Activated T-helper 17 cell treated with anti-CD3 and anti-CD28 coated beads, Interleukin-2, amount 50 U/mL, for 72 hours (primary cell): ENCODE measurements at places on chromosomes 16 and 17. TPM values are rescaled to one million over a fixed set of nuclear protein-coding genes. Genes with fewer than 3 reads are reported as not detected.

The GLYR1 gene
- total RNA-seq = 97.2 TPM

The TBC1D3K gene
- not detected for total RNA-seq

DNA sequence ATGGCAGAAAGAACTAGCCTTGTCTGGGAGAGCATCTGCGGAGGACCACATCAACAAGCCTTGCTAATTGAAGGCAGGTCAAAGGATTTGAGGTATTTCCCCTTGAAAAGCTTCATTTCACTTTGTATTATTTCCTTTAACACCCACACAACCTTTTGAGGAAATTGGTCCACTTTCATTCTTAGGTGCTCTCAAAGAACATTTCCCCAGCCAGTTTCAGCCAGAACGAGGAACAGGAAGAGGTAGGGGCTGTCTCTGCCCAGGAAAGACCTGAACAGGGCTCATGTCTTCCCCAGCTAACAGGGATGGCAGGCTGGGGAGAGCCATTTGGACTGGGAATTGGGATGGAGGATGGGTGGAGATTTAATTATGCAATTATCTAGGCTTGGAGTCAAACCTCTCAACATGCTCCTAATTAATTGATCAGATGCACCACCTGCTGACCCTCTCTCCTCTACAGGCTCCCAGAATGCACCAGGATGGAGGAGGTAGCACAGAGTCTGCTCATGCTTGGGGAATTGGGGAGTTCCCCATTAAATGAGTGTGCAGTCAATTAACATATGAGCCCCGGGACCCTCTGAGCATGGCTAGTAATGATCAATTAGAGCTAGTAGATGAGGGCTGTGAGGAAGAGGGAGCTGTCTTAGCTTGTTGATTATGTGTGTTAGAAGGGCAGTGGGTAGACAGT, 84.6 kb downstream of the GP2 start:
- ATAC-seq = no peak

GRCh38 chr16:14559809-14560241, 70.2 kb downstream of the PARN start:
- peak; percentile 47 for ATAC-seq

DNA sequence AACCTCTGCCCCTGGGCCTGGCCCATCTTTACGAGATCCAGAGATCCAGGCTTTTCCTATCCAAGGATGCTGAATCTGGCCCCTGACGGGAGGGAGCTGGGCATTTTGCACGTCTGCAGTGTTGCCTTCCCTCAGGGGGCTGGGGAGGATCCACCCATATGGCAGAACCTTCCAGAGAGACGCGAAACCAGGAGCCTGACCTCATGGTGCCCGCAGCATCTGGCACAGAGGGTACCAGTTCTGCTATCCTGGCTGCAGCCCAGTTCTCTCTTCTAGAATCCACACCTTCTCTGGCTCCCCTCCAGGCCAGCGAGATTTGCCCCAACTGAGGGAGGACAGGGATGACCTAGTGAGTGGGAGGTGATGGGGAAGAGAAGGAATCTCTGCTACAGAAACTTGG, 20.5 kb upstream of the ZNF652 start:
- no peak for ATAC-seq

DNA sequence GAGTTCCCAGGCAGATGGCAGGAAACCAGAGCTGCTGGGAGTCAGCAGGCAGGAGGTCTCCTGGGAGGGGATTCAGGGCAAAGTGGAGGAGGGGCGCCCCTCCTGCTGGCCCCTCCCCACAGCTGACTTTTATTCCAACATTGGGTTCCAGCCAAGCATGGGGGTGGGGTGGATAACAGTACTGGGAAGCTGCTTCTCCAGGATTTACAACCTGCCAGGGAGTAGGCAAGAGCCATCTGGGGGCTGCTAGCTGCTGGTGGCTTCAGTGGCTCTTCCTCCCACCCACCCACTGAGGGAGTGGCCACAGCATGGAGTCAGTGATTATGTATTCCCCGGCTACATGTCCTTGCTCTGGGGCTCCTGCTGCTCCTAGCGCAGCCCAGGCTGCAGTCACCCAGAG, 36.8 kb downstream of the TMEM132E start:
- no peak for ATAC-seq

DNA sequence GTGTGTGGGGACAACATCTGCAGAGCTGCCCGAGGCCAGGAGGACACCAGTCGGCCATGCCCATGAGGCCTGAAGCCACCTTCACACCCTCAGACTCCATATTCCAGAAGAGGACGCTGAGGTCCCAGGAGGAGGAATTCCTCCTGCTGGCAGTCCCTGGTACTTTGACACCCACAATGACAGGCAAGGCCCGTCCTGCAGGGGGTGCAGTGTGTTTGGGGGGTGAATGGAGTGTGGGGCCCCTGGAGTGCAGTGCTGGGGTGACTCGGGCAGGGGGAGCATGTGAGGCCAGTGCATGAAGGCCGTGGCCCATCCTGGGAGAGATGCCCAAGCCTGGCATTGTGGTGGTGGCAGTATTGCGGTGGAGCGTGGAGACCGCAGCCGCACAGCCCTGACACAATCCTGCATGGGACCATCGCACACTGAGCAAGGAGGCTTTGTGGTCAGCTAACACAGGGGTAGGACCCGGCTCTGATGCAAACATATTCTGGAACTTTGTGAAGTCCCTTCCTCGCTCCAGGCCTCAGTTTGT, 52.2 kb downstream of the ZDHHC7 start:
- no peak for ATAC-seq

DNA sequence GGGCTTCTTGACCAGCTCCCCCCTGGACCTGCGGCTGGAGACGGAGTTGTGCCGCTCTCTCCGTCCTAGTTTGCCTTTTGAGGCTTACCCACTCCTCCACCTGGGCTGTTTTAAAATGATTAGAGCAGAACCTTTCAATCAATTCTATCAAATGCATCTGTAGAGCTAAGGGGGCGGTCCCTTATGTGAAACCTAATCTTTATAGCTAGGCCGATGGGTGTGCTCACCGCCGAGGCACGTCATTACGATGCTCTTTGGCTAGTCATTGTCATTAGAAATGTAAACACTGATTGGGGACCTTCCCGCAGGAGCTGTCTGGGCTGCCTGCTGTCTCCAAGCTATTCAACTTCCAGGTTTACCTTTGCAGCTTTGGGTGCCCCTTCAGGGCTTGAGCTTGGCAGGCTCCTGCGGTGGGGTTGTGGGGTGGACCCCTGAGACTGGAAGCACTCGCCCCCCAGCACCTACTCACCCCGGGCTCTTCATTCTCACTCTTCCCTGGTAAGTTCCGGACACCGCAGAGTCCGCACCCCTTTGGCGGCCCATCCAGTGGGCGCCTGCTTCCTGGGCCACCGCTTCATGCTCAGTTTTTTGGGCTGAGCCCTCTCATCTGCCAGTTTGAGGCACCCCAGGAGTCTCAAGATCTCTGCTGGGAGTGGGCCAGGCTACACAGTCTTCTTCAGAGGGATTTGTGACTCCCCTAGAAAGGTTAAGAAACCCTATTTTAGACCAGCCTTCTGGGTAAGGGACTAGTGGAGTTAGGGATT, 20.9 kb upstream of the IL17C start:
- no peak for ATAC-seq

The SHISA9 gene
- total RNA-seq = 0.24 TPM

DNA sequence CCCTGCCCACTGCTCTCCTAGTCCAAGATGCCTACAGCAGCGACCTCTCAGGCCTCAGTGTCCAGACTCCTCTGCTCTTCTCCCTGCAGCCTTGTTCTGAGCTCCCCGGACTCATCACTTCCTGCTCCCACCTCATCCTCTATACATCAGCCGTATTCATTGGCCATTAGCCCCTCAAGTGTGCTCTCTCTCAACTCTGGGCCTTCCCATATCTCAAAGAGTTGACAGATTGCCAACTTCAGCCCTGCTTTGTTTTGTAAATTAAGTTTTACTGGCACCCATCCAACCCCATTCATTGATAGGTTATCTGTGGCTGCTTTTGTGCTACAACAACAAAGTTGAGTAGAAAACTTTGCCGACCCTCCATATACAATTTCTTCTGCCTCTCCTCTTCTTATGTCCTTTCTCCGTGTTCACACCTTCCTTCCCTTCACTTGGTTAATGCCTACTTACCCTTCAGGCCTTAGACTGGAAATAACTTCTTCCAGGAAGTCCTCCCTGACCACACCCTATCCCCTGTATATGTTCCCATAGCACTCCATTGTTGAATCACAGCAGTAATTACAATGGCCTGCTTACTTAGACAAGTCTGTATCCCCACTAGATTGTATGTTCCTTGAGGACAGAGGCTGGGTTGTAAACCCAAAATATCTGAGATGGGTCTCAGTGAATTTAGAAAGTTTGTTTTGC, 63.4 kb upstream of the TANC2 start:
- no peak for ATAC-seq

GRCh38 chr17:63029541-63029940, 63.5 kb downstream of the TANC2 start:
- no peak for ATAC-seq

The GOSR1 gene
- 45.2 TPM for total RNA-seq

GRCh38 chr17:38914741-38915638, 10.4 kb upstream of the LASP1NB start:
- ATAC-seq = no peak

The CHTF18 gene
- 87.1 TPM for total RNA-seq

- no peak for ATAC-seq
Observed at GRCh38 chr17:66287911-66288310, 14.5 kb upstream of the PRKCA start.

- ATAC-seq = no peak
Observed at GRCh38 chr16:88697831-88698615, 8.2 kb downstream of the RNF166 start.

DNA sequence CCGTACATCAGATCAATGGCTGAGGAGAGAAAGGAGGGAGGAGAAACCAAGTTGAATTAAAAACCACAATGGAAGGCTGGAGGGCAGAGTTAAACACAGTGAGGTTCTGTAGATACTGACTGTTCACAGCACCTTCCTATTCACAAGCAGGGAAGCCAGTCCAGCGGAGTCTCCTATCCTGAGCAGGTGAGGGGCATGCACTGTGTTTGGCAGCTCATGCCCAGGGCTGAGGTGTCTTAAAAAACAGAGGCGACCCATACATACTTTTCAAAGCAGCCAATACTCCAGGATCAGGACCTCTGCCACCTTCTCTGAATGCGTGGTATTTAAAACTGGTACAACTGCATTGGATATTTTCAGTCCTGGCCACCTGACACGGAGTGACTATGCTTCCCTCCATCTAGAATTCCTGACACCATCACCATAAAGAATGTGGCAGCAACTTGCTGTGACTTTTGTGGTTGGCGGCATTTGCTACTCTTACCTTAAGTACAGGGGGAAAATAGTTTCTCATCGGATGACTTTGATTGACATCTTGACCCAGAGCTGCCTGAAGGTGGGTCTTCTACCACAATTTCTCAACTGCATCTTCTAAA, 21.5 kb downstream of the USP22 start:
- no peak for ATAC-seq

The SNAI3 gene
- total RNA-seq = 6.7 TPM

The SGCA gene
- not detected for total RNA-seq

DNA sequence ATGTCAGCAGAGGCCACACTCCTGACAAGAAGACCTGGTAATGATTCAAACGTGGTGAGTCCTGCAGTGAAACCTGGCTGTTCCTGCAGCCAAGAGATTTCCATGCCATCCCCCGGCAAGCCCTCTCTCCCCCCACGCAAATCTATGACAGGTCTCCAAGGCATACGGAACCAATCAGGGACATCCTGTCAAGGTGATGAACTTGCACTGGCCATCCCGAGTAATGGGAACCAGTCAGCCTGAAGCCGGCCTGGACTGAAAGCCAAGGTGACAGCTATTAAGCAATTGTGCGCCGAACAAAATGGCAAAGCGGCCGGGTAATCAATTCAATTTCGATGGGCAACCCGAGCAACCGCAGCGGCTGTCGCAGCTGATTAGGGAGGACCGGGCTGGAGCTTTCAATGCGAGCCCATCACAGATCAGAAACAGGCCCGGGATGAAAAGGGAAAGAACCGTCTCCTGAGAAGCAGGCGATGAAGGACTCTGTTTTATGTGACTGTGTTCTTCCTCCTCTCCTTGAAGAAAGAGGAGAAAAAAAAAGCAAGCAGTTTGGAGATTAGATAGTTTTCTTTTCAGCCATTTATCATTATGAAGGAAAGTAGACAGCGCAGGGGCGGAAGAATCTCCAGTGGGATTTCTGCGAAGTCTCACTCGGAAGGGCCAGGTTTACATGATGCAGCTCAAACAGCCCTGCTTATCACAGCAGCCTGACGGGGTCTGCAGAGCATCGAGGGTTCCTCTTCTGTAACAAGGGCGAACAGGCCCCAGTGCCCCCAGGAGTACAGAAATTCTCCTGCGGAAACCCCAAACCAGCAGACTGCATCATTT, 35.2 kb downstream of the TBX4 start:
- no peak for ATAC-seq

DNA sequence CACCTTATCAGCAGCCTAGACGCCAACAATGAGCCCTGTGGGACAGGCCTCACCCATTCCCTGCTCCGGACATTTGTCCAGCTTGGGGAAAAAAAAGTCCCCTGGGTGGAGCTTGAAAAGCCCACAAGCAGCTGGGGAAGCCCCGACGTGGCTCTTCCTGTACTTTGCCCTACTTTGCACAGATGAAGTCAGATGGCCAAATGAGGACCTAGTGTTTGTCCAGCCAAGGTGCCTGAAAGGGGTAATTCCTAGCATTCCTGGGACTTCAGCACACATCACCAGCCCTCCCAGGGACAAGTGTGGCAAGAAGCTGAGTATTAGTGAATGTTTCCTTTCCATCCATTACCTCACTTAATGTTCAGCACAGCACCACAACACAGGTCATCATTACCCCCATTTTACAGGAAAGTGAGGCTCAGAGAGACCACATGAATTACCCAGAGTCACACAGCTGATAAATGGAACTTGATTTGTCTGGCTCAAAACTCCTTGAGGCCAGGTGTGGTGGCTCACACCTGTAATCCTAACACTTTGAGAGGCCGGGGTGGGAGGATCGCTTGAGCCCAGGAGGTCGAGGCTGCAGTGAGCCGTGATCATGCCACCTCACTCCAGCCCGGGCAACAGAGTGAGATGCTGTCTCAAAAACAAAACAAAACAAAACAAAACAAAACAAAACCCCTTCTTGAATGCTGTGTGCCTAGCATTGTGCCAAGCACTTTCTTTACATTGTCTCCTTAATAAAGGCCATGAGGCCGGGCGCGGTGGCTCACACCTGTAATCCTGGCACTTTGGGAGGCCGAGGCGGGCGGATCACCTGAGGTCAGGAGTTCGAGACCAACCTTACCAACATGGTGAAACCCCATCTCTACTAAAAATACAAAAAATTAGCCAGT, 19.9 kb upstream of the PLLP start:
- no peak for ATAC-seq

The ATXN2L gene
- 339 TPM for total RNA-seq

DNA sequence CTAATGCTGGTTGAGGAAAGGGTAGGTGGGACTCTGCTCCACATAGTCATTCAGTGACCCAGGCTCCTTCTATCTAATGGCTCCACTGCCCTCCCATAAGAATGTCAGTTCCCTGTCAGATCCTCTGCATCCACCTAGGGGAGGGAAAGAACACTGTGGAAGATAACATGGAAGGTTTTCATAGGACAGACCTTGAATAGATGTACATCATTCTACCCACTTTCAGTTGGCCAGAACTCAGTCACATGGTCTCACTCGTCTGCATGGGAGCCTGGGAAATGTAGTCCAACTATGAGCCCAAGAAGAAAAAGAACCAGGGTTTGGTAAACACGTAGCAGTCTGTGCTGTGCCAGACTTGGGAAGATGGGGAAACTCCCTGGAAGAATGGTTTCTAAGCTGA, 27.1 kb upstream of the SCNN1B start:
- no peak for ATAC-seq

The NEUROD2 gene
- not detected for total RNA-seq

The MRPL45 gene
- 52.4 TPM for total RNA-seq
